ENCODE measurements at places on chromosomes 5 and 9.

DNA sequence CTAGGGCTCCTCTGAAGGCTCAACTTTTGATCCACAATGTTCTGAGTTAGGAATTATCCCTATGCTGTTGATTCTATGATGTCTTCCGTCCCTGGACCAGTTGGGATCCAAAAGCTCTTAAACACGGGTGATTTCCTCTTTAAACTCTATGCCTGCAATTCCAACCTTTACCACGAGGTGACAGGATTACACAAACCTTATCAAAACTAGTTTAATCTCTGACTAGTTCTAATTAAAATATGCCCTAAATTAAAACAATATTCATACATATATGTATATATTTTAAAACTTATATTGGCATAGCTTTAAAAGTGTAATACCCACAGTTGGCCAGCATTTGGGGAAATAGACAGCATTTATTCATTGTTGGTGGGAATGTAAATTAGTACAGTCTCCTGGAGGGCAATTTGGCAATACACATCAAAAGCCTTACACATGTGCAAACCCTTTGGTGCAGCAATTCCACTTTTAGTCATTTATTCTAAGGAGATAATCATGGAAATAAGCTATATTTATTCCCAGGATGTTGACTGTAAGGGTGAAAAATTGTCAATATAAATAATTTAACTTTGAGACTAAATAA is 51.6 kb upstream of the PHYKPL start:
- no peak for DNase-seq

DNA sequence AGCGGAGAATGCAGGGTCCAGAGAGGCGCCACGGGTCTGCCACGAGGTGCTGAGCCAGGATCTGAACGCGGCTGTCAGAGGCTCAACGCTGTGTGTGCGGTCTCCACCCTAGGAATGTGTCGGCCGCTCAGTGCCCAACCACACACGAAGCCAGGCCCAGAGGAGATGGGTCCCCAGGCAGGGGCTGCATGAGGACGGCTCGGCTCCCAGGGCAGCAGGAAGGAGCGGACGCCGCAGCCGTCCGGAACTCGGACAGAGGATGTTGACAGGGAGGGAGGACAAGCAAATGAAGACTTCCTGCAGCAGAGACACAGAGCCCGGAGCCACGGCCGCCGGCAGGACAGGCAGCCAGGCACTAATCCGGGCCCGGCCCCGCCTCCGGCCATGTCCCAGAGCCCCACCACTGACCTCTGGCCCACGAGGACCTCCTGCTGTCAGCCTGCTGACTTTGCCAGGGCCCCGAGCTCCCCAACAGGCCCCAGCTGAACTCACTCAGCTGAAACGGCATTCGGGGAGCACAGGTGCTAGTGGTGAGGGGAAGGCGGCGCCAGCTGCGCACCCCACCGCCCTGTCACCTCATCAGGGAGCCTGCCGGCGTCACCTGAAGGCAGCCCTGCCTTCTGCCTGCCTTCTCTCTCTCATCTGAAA is 12.7 kb downstream of the VAV2 start:
- no peak for DNase-seq

- DNase-seq = no peak
Measured at GRCh38 chr9:133532937-133533668, 1.4 kb upstream of the ADAMTSL2 start.

DNA sequence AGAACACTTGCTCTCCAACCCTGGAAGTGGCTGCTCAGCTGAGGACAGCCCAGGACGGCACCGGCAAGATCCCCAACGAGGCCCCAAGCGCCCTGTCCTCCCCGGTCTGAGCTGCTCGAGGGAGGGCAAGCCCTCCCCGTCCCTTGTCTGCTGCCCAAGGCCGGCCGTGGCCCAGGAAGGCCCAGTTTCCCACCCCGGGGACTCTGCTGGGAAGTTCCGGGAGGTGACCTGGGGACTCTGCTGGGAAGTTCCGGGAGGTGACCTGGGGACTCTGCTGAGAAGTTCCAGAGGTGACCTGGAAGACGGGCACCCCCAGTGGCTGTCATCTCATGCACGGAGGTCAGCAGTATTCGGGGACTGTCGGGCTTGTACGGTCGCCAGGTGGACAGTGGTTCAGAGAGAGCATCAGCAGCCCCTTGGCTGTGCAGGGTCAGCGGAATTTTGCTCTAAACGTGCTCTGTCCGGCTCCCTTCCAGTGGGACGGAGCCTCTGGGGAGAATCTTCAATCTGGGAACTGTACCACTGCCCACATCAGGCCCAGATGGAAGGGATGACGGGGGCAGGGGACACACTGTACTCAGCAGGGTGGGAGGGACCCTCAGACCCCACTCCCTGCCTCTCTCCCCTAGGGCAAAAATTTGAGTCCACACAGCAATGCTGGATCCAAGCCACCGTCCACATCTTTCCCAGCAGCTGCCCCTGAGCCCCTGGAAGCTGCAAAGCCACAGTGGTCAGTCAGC is 7.2 kb downstream of the NACC2 start:
- DNase-seq = no peak

- no peak for DNase-seq
Measured at GRCh38 chr9:78368236-78368635, 71.3 kb downstream of the PSAT1 start.

- no peak for DNase-seq
Measured at GRCh38 chr5:92969781-92970237, 611.2 kb downstream of the NR2F1-AS1 start.

GRCh38 chr5:67233075-67233474 is 36.5 kb upstream of the CD180 start:
- DNase-seq = no peak

DNA sequence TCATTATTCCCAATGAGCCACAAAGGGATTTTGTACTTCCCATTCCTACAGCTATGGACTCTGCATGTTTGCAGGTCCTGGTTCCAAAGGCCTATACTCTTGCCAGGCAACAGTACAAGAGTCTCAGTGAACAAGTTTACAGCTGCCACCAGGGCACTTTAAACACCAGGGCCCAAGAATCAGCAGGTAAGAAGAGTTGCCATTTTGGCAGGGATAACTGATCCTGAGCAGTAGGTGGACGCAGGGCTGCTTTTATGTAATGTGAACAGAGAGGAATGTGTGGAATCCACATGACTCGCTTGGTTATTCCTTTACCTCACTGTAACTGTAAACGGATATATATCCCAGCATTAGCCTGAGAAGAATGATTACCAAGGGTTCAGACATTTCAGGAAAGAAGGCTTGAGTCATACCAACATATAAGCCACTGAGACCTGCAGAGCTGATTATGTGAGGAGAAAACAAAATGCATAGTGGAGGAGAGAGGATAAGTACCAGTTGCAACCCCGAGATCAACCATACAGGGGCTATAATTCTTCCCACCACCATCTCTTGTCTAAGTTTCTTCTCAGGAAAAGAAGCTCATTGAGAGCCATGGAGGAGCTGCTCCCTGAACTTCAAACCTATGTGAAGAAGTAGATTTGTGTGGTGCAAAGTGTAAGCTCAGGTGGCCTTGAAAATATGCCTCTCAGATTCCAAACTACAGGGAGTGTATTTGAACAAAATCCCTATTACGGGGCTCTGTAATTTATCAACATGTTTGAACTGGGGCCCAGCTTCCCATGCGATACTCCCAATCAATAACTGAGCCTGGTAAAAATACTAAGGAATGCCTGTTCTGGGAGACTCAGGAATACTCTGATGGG is 24.6 kb downstream of the RAPGEF6 start:
- peak; percentile 70 for DNase-seq

DNA sequence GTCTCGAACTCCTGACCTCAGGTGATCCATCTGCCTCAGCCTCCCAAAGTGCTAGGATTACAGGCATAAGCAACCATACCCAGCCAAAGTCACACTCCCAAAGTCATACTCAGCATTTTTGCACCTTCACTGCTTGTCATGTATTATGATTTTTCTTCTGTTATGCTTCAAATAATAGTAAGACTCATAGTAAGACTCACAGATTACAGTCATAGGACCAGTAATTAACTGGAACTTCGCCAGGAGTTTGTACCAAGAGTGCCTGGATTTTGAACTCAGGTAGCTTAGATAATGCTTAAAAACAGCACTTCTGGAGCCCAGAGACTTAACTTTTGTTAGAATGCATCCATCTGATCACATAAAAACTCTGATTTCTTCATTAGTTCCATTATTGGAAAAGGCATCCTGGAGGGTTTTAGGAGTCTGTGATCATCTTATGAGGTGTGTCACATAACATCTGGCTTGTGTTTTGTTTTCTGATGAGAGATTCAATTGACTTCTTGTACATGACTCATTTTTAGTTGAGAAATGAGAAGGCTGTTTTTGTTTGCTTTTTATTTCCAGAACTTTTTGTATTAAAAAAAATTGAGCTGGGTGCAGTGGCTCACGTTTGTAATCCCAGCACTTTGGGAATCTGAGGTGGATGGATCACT is 131.5 kb downstream of the ADAMTS19 start:
- DNase-seq = no peak

- no peak for DNase-seq
Measured at GRCh38 chr9:132041798-132042197, 37.9 kb downstream of the MED27 start.

DNA sequence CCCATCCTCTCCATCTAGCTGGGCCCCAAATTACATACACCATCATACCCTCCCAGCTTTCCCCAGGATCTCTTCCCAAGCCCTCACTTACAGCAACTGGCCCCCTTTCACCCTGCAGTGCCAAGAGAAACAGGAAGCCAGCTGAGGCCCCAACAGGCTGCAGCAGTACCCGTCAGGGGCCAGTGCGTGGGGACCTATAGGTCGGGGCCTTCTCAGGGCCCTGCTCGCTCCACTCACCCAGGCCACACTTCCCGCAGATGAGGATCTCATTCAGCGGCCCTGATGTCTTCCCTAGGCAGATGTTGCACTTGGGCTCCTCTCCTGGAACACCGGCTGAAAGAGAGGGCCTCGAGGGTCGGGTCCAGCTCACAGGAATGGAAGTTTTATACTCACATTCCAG is 6.8 kb downstream of the PHF19 start:
- no peak for DNase-seq

DNA sequence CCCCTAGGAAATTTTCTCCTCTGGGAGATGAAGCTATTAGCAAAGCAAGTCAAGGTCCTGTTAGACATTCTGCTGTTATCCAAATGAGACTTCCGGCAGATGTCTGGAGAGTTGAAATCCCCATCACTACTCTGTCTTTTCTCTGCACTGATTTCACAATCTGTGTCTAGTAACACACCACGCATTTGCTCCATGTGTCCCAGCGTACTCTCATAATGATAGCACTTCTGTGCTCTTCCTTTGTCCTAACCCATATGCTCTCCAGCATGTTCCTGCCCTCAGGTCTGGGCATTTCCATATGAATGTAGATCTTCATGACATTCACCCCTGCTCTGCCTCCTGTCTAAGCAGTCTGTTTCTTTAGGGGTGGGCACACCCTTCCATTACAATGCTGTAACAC is 1949.0 kb upstream of the WWC1 start:
- DNase-seq = no peak

GRCh38 chr5:87589587-87589986 is 176.9 kb upstream of the CCNH start:
- DNase-seq = no peak

GRCh38 chr9:107489687-107490605 is at the start of gene KLF4:
Gene KLF4, minus strand, starts transcription at chr9:107489769. Its CDS starts 597 bp downstream, at chr9:107489172.
- peak; percentile 82 for DNase-seq

- no peak for DNase-seq
Measured at GRCh38 chr9:23789529-23790254, 36.3 kb downstream of the ELAVL2 start.

DNA sequence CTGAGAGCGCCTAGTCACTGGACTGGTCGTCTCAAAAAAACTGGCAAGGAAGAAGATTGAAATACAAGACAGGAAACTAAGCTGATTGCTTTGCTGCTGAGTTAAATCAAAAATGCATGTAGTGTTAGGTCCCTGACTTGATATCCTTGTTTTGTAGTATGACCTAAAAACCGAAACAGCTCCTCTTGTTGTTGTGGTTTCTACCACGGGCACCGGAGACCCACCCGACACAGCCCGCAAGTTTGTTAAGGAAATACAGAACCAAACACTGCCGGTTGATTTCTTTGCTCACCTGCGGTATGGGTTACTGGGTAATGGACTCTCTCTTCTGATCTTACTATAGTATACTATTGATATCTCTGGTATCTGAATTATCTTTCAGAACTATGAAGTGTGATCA is 4.3 kb downstream of the MTRR start:
- DNase-seq = no peak

GRCh38 chr5:145027286-145027685 is 807.9 kb downstream of the PRELID2 start:
- DNase-seq = no peak

- no peak for DNase-seq
Measured at GRCh38 chr9:123894822-123895221, 35.1 kb downstream of the DENND1A start.

DNA sequence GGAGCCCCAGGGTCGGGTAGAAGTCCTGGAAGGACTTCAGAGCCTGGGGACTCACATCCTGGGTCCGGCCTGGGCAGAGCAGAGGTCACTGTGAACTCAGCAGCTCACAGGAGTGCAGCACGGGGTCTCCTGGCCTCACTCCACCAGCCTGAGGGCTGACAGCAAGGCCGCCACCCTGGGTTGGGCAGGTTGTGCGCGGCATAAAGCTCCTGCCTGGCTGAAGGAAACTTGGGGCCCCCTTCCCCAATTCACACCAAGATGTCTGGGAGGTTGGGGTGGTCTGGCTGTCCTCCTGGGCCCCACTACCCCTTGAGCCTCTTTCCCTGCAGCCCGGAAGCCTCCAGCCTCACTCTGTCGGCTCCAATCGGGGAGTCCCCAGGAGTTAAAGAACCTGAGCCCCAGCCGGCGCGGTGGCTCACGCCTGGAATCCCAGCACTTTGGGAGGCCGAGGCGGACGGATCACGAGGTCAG is 2.1 kb downstream of the LCN15 start:
- no peak for DNase-seq

DNA sequence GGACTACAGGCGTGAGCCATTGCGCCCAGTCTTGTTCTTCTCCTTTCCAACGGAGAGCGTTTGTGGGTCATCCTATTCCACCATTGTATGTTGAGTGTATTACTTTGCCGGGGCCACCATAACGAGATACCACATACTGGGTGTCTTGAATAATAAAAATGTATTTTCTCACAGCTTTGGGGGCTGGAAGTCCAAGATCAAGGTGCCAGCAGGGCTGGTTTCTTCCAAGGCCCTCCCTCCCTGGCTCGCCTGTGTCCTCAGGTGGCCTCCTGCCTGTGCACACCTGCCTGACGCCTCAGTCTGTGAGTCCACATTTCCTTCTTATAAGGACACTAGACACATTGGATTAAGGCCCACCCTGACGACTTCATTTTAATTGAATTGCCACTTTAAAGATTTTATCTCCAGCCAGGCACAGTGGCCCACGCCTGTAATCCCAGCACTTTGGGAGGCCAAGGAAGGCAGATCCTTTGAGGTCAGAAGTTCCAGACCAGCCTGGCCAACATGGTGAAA is 175.1 kb downstream of the C9orf50 start:
- DNase-seq = no peak

Data from astrocyte of the cerebellum (primary cell).